ENCODE measurements at places on chromosomes 2 and 18.

- DNase-seq = no peak
Measured at GRCh38 chr2:100270381-100271146, 51.7 kb downstream of the LONRF2 start.

DNA sequence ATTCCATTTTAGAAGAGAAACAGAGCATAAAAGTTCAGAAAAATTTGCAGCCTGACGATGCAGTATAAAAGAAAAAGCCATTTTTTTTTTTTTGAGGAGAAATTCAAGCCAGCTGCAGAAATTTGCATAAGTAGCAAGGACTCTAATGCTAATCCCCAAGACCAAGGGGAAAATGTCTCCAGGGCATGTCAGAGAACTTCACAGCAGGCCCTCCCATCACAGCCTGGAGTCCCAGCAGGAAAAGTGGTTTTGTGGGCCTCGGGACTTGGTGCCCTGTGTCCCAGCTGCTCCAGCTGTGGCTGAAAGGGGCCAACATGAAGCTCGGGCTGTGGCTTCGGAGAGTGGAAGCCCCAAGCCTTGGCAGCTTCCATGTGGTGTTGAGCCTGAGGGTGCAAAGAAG lies 325.3 kb upstream of the HNMT start:
- no peak for DNase-seq

DNA sequence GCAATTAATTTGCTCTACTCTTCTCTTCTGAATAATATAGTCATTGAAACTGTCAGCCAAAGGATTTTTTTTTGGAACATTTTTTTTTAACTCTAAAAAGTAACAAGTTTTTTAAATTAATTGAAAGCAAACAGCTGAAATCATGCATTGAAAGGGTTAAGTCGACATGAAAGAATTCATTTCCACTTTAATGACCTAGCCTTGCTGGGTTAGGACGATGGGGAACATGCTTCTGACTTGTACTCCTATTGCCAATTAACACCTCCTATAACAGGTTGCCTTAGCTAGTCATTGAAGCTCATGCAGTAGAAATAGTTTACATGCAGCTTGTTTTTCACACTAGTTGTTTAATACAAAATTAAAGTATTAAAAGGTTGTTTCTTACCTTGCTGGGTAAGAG lies 47.8 kb downstream of the PSMD14 start:
- DNase-seq = no peak

DNA sequence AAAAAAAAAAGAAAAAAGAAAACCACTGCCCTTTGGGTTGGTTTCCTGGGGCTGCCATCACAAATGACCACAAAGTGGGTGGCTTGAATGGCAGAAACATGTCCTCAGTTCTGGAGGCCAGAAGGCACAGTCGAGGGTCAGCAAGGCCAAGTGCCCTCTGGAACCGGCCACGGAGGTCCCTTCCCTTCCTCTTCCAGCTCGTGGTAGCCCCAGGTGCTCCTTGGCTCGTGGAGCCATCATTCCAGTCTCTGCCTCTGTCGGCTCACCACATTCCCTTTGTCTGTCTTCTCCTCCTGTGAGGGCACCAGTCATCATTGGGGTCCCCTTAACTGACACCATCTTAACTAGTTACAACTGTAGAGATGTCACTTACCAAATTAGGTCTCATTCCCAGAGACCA lies 8.5 kb upstream of the NFATC1 start:
- peak; percentile 32 for DNase-seq

DNA sequence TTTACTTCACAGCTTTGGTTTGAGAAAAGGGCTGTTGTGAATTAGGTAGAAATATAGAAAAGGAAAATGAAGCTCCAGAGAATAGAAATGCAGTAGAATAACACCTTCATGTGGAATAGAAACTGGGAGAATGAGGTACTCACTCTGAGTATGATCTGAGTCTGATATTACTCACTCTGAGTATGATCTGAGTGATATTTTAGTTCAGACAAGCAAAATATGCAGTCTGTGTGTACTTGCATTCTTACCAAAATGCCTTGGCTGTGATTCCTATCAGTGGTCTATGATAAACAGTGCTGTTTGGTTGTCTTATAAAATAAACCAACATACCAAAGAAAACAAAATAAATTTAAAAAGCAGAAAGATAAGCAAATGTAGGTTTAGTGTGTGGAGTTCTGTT lies 487.6 kb downstream of the THSD7B start:
- DNase-seq = no peak

DNA sequence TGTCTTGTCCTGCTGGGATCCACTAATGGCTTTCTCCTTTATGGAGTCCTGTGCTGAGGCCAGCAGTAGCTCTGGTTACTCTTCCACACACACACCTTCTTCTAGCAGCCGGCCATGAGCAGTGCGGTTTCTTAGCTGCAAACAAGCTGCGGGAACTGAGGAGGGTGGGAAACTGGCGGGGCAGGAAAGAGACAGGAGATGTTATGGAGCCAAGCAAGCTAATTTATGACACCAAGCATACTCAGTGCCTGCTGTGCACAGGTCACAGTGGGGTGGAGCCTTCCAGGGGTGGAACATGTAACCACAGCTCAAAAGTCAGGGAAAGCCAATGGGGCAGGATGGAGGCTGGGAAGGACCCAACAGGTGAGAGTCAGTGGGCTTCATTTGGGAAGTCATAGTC lies 180.8 kb downstream of the FAM210A start:
- DNase-seq = peak; percentile 49

DNA sequence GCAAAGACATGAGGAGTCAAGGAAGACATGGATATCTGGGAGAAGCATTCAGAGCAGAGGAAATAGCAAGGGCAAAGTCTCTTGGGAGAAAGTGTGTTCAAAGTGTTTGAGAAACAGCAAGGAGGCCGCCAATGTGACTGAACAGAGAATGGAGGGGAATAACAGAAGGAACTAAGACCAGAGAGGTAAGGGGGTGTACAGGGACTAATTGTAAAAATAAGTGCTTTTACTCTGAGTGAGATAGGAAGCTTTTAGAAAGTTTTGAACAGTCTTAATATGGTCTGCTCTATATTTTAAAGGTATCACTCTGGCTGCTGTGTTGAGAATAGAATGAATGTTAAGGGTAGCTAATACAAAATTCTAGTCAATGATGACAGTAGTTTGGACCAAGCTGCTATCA lies 6.8 kb upstream of the CREB1 start:
- DNase-seq = no peak

All from activated CD8-positive, alpha-beta memory T cell treated with anti-CD3 and anti-CD28 coated beads for 24 hours (primary cell).